ENCODE measurements at places on chromosomes 12 and 14.

DNA sequence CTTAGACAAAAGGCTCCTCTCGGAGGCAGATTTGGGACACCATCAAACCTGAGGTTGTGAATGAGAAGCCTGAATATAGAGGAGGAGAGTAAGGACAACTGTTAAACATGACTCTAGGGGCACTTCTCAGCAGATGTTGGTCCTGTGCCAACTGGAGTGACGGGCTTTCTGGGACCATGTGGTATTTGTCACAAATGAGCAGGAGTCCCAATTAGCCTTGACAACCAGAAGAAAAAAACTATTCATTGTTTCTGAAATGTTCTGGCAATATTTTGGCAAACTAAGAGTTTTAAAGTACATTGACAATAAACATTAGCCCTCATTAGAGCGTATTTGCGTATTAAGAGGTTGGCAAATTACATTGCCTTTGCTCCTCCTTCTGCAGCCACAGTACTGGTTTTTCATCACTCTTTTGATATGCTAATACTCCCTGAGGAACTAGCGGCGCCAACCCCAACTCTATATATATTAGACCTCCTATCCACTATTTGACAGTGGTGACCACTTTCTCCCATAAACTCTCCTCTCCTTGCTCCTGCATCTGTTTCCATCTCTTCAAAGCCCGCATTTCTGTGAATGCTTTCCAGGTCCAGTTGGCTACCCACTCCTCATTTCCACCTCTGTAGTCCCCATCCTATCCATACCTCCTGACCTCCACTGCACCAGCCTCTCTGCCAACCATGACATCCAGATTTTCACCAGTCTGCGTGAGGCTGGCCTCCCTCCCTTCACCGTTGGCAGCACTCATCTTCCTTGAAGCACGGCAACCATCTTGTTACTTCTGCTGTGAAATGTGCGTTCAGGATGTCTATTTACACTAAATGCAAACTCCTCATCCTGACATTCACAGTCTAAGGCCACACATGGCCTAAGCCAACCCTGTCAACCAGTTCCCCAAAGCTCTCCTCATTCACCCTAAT, 100.7 kb downstream of the ZFC3H1 start:
- DNase-seq, result no peak

- no peak for DNase-seq
Observed at GRCh38 chr14:98633380-98633779, 638.6 kb downstream of the BCL11B start.

- DNase-seq, result no peak
Observed at GRCh38 chr14:71206123-71206522, 298.9 kb downstream of the PCNX1 start.

GRCh38 chr14:71539650-71540285, 392.5 kb upstream of the RGS6 start:
- no peak for DNase-seq

GRCh38 chr14:61466905-61467280, 145.5 kb downstream of the PRKCH start:
- DNase-seq, result no peak

DNA sequence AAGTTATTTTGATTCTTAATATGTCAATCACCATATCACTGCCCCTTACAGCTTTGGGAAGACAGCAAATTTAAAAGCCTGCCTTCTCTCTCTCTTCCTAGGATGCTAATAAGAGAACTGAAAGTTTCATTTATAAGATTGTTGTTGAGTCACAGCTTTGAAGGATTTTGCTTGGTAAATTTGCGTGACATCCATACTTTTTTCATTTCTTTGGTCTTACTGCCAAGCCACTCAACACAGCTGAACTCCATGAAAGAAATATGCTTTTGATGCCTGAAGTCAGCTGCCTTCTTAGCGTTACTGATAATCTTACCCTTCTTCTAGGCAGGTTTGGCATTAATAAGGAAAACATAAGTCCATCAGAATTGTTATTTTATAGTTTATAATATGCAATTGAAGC, 155.0 kb downstream of the CRADD start:
- DNase-seq, result no peak

DNA sequence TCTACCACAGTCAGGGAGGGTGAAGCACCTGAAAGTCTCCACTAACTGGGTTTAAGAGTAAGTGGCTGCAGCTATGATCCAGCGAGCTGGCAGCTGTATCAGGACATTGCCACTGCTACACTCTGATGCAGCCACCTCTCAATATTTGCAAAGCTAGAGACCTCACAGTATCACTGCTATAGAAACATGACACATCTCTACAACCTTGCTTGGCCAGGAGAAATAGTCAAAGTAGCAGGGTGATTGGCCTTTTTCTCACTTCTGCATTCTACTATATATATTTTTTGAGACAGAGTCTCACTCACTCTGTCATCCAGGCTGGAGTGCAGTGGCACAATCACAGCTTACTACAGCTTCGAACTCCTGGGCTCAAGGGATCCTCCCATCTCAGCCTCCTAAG, 9.3 kb upstream of the FMNL3 start:
- no peak for DNase-seq

- peak; percentile 16 for DNase-seq
Observed at GRCh38 chr12:94260717-94261116, 112.3 kb downstream of the PLXNC1 start.

- DNase-seq, result no peak
Observed at GRCh38 chr14:82785756-82786482, 1252.3 kb upstream of the SEL1L start.

DNA sequence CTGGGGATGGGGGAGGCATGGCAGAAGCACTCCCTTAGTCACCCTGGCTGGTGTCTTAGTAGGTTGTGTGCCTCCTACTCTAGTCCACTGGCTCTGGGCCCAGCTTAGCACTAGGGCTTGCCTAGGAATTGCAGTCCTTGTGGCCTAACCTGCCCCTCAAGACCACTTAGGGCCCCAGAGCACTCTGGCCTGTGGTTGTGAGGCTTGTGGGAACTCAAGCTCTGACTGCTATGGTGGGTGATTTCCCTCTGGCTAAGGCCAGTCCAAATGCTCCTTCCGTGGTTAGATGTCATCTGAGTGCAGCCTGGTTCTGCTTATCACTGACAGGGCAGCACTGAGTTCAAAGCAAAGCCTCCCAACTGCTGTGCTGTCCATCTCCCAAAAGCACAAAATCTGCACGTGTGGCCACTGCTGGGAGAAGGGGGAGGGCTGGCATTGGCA, 20.2 kb downstream of the FGD4 start:
- DNase-seq, result peak; percentile 51

- no peak for DNase-seq
Observed at GRCh38 chr14:104746934-104747481, 5.9 kb upstream of the SIVA1 start.

DNA sequence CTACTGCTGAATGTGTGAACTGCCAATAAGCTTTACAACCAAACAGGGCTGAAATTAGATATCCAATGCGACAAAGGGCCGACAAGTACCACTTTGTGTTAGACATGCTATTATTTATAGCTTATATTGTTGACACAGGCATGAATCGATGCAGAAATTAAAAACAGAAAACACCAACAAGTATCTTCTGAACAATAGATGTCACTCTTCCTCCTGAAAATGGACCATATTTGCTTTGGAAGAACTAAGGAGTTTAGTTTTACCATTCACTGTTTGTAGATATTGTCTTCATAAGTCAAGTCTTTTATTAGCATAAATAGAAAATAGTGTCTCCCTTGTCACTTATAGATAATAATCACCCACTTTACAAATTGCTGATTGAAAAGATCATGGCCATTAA, 86.5 kb downstream of the LRIG3 start:
- DNase-seq, result no peak

DNA sequence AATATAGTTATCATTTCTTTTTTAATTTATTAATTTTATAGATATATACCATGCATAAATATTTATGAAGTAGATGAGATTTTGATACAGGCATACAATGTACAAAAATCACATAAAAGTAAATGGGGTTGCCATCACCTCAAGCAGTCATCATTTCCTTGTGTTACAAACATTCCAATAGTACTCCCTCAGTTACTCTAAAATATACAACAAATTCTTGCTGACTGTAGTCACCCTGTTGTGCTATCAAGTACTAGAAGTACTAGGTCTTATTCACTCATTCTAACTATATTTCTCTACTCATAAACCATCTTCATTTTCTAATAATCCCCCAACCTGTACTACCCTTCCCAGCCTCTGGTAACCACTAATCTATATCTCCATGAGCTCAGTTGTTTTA, 432.6 kb upstream of the SYT1 start:
- DNase-seq, result no peak

All from ELF-1 (cell line).